ENCODE measurements at places on chromosomes 12 and 14.
A peak's percentile ranks its signal among the peaks of the same experiment; 100 is the strongest.

DNA sequence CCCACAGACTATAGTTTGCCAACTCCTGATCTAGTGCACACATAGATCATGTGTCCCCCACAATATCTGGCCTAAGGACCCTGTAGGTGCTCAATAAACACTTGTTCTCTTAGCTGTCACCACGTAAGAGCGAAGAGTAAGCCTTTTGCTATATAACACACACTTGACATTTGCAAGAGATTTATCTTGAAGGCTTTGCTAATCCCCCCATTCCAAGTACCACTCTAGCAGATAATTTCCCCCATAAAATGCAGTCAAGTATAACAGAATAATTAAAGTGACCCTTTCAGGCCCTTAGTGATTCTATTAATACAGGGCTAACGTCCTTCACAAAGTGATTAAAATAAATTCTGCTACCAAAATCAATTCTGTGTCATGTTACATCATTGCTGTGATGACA, 87.5 kb downstream of the PLXNC1 start:
- no peak for DNase-seq

DNA sequence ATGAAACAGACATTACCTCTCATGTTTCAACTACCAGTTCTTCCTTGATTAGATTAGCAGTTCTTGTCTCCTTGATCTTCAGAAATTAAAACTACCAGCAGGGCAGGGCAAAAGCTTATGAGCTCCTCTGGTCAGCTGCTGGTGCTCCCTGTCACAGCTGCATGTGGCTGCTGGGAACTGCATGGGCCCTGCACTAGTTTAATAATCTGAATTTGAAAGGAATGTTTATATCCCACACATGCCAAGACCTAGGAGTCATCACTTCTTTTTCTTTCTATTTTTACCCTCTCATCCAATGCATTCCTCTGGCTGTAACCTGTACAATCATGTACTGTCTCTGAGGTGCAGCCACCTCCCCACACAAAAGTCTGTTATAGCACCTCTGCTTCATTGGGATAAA, 73.9 kb downstream of the ARMH4 start:
- peak; percentile 68 for DNase-seq

DNA sequence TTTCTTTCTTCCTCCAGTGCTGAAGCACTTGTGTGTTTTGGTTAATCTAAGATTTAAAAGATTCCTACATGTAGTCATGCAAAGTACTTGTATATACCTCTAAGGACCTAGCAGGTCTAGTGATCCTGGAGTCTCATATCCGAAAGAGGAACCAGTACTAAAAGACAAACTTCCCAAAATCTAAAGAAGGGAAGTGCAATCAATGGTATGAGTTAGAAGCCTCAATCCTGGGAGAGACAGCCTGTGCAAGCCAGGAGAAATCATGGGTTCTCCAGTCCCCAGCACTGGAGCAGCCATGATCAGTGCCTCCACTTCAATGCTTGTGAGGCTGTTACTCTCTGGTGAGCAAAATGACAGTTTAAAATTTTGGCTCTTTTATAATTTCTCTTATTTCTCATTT, 277.4 kb downstream of the DAD1 start:
- DNase-seq: no peak

GRCh38 chr12:110579535-110580253, 3.4 kb downstream of the PPTC7 start:
- DNase-seq: no peak

DNA sequence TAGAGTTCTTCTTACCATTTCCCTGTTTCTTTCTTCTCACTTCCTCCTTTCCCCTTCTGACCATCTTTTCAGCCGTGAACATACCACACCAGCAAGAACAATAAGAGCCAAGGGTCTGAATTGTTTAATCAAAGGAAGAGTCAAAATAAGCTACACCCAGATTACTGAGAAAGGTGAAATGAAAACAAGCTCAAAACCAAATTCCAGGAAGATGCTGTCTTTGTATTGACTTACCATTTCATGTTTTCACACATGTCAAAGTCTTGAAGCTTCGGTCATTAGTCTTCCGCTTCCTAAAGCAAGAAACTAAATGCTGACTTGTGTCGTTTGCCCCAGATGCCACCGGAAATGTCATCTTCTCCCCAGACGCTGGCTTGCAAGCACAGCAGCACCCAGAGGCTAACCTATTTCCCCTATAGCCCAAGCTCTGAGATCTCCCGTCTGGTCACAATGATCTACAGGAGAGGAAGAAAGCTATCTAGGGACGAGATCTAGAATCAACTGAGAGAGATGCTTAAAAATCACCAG, 136.5 kb upstream of the AMIGO2 start:
- no peak for DNase-seq

DNA sequence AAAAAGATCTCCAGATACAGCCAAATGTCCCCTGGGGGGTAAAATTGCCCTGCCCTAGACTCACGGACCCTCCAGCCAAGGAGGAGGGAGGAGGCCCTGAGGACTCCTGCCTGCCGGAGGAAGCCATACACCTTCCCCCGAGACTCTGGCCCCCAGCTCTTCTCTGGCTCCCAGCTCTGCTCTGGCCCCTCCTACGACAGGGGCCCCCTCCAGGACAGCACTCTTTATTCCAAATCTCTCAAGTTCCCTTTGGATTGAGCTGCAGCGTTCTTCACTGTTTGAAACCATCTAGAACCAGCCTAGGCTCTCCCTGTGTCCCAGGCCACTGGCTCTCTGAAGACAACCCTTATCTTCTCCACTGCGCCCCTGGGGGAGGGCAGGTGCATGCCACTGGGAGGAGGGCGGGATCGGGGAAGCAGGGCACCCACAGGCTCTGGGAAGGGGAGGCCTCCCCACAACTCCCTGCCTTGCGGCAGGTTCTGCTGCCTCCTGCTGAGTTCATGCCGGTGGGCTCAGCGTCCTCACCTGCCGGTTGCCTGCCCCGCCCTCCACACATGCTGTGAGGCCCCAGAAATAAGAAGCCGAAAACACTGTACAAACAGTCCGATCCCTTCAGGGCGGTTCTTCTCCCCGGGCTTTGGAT, 112.7 kb downstream of the DICER1 start:
- no peak for DNase-seq

DNA sequence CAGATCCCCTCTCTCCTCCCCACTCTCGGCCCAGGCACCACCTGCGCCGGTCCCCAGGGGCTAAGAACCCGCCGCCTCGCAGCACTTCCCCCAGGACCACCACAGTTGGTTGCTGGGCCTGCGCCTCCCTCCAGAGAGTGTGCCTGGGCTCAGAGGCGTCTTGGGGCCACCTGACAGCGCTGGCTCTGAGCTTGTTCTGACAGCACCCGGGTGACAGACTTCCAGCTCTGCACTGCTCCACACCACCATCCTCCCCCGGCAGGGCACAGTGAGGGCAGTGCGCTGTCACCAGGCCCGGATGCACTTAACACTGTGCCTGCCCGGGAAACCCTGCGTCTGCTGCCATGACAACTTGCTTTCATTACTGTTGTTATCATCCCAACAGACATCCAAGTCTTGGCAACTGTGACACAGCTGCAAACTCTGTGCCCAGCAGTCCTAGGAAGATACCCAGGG, 6.6 kb downstream of the BRF1 start:
- DNase-seq: no peak

DNA sequence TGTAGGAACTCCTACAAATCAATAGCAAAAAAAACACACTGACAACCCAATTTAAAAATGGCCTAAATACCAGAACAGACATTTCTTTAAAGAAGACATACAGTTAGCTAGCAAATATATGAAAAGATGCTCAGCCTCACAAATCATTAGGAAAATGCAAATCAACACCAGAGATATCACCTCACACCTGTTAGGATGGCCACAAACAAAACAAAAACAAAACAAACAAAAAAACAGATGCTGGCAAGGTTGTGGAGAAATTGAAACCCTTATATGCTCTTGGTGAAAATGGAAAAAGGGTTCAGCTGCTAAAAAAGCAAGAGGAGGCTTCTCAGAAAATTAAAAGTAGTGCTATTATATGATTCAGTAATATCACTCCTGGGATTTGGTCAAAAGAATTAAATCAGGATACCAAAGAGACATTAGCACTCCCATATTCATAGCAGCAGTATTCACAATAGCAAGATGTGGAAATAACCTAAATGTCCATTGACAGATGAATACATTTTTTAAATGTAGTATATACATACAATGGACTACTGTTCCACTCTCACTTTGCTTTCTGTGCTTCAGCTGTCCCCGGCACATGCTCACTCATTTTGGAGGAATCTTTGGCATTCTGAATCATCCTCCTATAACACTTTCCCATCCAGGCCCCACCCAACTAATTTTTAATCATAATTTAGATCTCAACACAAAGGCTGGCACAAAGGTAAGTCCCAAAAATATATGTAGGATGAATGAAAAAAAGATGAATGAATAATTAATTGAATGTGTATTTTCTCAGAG, 99.1 kb downstream of the SYT1 start:
- no peak for DNase-seq

DNA sequence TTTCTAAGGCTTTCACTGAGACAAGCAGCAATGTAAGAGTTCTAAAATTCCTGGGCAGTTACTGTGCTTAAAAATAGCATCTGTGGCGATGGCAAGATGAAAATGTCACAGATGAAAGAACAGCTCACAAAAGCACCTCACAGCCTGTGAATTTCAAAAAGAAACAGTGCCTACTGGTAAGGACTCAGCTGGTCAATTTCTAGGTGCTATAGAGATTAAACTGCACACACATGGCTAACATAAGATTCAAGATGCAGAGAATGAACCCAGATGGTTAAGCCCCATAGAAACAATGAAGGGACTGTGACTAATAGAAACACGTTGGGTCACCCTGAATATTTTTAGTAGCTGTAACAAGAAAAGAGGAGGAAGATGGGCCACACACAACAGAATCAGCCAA, 12.0 kb upstream of the IL26 start:
- no peak for DNase-seq

GRCh38 chr12:24933694-24934407, 15.1 kb downstream of the BCAT1 start:
- DNase-seq: peak; percentile 71

DNA sequence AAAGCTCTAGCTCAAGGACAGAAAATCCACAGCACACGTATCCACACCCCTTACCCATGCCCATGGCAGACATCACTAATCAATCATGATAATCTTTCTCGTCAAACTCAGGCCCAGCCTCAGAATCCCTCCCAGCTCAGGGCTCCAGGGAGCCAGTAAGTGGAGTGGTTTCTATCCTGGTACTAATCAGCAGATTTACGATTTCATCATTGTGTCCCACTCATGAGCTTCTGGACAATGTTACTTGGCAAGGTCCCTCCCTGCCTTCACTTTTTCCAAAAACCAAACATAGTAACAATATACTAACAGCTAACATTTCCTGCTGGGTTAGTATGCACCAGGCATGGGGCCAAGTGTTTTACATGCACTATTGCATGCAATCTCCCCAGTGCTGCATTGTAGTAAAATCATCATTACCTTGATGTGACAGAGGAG, 45.8 kb upstream of the NCOR2 start:
- no peak for DNase-seq

DNA sequence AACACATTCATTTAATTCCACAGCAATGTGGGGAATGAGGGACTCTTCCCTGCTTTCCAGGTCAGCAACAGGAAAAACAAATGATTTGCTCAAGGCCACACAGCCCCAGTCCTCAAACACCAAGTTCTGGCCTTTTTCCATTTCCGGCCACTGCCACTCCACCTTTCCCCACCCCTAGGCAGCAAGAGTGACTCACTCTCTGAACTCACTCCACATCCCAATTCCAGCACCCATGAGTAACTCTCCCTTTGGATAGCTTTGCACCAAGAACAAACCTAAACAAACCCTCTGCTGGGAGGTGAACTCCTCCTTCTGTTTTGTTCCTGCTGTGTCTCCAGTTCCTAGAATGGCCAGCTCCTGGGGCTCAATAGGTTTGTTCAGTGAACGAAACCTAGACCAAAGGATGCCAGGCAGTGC, 30.4 kb upstream of the PLEKHG6 start:
- no peak for DNase-seq

DNA sequence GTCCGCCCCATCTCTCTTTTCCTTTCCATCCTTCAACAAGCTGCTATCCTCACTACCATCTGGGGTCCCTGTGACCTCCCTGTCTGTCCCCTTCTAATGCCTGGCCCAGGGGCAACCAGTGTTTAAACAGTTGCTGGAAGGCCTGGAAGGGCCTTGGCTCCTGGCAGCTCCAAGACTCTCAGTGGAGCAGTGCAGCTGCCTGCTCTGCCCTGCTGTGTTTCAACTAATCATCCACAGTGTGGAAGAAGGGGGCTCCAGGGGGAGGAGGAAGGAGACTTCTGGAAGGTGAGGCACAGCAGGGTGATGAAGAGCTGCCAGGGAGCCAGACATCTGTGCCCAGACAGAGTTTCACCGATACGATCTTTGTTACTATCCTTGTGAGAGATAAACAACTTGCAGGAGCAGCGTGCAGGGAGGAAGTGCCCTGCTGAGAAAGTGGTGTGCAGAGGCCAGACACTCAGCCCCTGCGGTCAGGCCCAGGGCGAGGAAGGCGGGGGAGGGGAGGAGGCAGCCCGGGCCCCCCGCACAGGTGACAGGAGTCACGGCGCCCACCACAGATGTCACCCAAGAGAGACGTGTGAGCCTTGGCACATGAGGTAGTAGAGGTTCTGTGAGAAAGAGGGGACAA, 1061.8 kb downstream of the BCL11B start:
- no peak for DNase-seq

GRCh38 chr12:1657688-1658087, 28.7 kb downstream of the WNT5B start:
- no peak for DNase-seq

DNA sequence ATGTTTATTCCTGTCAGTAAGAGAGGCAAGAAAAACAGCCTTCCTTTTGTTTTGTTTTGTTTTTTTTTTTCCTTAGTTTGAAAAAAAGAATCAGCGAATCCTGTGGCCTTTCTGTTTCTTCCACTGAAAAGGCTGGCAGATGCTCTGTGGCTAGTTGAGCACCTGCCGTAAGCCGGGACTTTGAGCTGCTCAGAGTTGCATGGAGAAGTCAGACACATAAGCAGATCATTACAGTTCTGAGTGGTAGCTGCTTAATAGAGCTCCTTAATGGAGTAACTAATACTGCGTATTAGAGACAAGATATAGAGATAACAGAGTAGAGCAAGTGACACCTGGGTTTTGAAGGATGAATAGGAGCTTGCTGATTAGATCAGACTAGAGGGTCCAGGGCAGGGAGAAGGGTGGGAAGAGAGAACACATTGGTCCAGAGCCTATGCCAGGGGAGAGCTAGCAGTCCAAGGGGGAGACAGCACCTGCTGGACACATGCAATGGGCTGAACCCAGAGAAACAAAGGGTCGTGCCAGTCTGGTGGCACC, 129.4 kb downstream of the TSPAN9 start:
- no peak for DNase-seq

DNA sequence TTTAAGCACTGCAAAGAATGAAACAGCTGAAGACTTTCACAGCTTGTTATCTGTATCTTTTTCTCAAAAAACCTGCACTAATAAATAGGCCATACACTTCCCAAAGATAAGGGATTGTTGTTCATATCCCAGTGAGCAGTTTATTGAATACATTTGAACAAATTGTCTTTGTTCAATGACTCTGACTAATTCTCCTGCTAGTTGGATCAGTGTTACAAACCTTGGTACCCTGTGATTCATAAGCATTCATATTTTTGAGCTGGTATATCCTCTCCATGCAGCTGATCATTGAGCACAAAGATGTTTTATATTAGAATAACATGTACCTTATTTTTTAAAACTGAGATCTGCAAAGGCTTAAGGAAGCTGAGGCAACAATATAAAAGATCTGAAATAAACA, 58.9 kb upstream of the FSCB start:
- no peak for DNase-seq

GRCh38 chr12:102474438-102475064, 5.8 kb downstream of the IGF1 start:
- no peak for DNase-seq

Measured in retinal pigment epithelial cell (primary cell).